ENCODE measurements at places on chromosomes 16 and 17. TPM values are rescaled to one million over a fixed set of nuclear protein-coding genes. Genes with fewer than 3 reads are reported as not detected.

The RGS9 gene
- 6.8 TPM for total RNA-seq

The PABPN1L gene
- total RNA-seq = not detected

The KRT40 gene
- total RNA-seq = not detected

The SRCIN1 gene
- 2.8 TPM for total RNA-seq

The DNAI2 gene
- not detected for total RNA-seq

The CYB5D1 gene
- 23.1 TPM for total RNA-seq

The CTRB2 gene
- total RNA-seq = not detected

The RDM1 gene
- 2.4 TPM for total RNA-seq

The SLC6A4 gene
- not detected for total RNA-seq

The SALL1 gene
- total RNA-seq = 0.28 TPM

The C17orf100 gene
- total RNA-seq = 2.2 TPM

The ATP1B2 gene
- 0.19 TPM for total RNA-seq

The ZMYND15 gene
- total RNA-seq = 0.41 TPM

The CX3CL1 gene
- total RNA-seq = 0.32 TPM

The NPTX1 gene
- total RNA-seq = 91.0 TPM

The DHX38 gene
- total RNA-seq = 51.3 TPM

The SLC5A11 gene
- total RNA-seq = 0.69 TPM

The RBFOX1 gene
- total RNA-seq = not detected

The ZP2 gene
- total RNA-seq = not detected

The NAGS gene
- total RNA-seq = 0.77 TPM

The PLXDC1 gene
- 0.81 TPM for total RNA-seq

The RND2 gene
- total RNA-seq = 0.12 TPM

The OR2C1 gene
- not detected for total RNA-seq

The RAB26 gene
- 3.9 TPM for total RNA-seq

The TUFM gene
- total RNA-seq = 270 TPM

The GRAPL gene
- not detected for total RNA-seq

The TK2 gene
- 17.2 TPM for total RNA-seq

The KRT25 gene
- not detected for total RNA-seq

The TPSG1 gene
- total RNA-seq = 0.10 TPM

The HSD11B2 gene
- 1.3 TPM for total RNA-seq

The CETP gene
- not detected for total RNA-seq

The MIEN1 gene
- total RNA-seq = 90.3 TPM

The REXO5 gene
- total RNA-seq = 3.9 TPM

The KRTAP4-6 gene
- not detected for total RNA-seq

The EVI2A gene
- not detected for total RNA-seq

The CA4 gene
- total RNA-seq = not detected

The SLC16A11 gene
- not detected for total RNA-seq

The CCL8 gene
- not detected for total RNA-seq

The FAM234A gene
- total RNA-seq = 48.7 TPM

The RAD51D gene
- 28.4 TPM for total RNA-seq

The LGALS9B gene
- not detected for total RNA-seq

The ATP6V0C gene
- 281 TPM for total RNA-seq

The ACSM5 gene
- not detected for total RNA-seq

The UNC45B gene
- total RNA-seq = not detected
